ENCODE measurements at places on chromosomes 3 and 15.

- no peak for DNase-seq
Measured at GRCh38 chr3:25171897-25172296, 256.2 kb upstream of the RARB start.

DNA sequence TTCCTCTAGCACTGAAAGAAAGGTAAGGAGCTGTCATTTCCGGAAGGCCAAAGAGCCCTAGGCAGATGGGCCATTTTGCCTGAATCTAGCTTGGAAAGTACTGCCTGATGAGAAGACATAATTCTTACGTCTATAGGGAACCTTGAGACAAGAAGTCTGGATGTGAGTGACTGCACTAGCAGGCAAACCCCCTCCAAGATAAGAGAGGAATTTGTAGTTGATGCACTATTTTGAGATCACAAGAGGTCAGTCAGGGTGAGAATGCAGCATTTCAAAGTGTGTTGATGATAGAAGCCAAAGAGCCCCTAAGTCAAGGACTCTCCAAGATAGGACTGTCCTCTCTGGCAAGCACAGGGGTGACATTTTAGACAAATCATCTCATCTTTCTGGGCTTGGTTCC lies 99.2 kb downstream of the HES1 start:
- DNase-seq: no peak

- DNase-seq: no peak
Measured at GRCh38 chr15:90004671-90005070, 3.5 kb downstream of the ZNF710 start.

DNA sequence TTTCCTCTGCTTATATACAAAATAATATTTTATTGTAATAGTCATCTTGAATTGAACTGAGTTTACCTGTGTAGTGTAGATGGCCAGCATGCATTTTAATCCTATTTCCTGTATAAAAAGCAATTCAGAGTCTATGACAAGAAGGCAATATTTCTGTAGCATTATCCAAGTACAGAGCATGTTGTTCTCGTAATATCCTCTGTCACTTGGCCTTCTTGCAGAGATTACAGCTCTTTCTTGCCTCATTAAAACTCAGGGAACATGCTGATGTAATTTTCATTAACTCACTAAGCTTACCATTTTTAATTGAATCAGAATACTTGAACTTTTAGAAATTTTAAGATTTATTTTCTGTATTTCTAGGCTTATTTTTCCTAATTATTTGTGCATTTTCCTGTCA lies 203.3 kb upstream of the AGTR1 start:
- DNase-seq: no peak

- DNase-seq: no peak
Measured at GRCh38 chr15:35690698-35691116, 144.7 kb upstream of the DPH6 start.

Data from HCT116 (cell line).